Neuronal stem cell (in vitro differentiated cells): ENCODE measurements at places on chromosomes 11 and 22.

- no peak for DNase-seq
Measured at GRCh38 chr11:101477926-101478325, 105.9 kb downstream of the TRPC6 start.

DNA sequence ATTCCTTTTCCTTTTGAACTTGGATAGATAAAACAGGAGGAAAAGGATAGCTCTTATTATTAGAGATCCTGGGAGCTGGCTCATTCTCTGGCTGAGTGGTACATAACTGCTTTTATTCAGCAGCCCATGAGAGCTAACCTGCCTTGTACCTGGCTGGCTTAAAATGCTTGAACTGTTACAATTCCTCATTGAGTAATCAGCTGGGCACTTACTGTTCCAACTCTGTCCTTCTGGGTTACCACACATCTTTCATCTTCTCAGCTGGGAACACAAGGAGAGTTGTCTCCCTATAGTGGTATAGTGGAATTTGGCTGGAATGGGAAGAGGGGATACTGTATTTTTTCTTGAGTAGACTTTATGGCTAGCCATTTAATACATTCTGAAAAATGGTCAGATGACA, 39.8 kb upstream of the SPTBN2 start:
- DNase-seq = no peak

GRCh38 chr11:86955361-86956120, at the start of gene FZD4:
Gene FZD4, minus strand, starts transcription at chr11:86955395. Its CDS starts 310 bp downstream, at chr11:86955085.
- DNase-seq = peak; percentile 89

GRCh38 chr22:42792909-42793847, 63.9 kb downstream of the ARFGAP3 start:
- no peak for DNase-seq

DNA sequence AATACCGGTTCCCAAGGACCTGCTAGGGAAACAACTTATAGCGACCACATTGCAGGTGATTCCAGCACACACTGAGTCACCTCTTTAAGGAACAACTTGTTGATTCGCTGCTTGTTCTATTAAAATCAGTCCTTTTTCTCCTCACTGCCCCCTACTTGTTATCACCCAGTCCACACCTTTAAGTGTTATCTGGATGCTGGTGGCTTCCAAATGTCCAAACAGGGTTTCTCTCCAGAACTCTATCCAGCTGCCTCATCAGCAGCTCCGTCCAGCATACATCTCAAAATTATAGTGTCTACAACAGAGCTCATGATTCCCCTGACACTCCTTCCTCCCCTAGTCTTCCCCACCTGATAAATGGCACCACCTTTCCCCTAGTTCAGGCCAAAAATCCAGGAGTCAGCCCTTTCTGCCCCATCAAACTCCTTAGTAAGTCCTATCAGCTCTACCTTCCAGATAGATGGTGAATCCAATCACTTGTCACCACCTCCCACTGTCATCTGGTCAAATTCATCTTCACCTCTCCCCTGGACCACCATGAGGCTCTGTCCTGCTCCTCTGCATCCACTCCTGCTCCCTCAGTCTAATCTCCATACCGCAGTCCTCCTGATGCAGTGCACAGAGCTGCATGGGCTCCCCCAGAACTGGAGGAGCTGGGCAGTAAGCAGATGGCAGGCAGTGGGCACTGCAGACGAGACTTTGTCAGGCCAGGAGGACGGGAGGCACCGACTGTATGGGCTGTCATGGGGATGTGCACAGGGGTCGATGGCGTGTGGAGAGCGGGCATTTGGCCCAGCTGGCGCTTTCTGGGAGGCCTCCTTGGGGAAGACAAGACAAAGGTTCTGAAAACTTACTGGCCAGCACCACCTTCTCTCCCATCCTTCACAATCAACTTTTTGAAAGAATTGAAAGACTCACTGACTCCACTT, 19.3 kb downstream of the IL10RA start:
- no peak for DNase-seq

DNA sequence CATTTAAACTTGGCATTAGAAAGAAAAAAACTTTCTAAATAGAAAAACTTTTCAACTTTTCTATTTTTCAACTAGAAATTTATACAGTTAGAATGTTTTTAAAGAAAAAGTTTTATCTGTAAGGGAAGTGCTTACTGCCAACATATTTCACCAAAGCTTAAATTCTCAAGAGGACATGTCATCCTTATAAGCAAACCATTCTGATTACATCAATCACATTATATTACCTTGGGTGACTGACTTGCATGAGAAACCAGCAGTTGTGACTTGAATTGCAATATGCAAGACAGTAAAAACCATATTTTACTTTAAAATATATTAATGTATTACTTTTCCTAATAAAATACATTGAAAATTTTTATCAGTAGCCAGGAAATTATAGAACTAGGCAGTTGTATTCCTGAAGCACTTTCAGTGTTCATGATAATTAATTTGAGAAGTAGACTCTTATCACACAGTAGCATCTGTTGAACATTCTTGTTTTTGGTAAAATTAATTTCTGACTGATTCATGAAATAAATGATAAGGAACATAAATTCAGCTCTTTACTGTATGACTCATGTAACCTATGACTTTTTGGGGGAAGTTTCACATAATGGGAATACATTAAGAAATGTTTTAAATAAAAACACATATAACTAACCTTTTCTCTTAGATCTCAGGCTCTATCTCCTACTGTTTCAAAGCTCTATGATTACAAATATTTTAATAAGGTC, 345.0 kb upstream of the CCDC179 start:
- DNase-seq = no peak

- no peak for DNase-seq
Measured at GRCh38 chr11:86940122-86940777, 14.9 kb downstream of the FZD4 start.

- no peak for DNase-seq
Measured at GRCh38 chr11:76067099-76067498, 139.2 kb downstream of the WNT11 start.
